K562 (cell line): ENCODE measurements at places on chromosomes 5 and 9. TPM values are rescaled to one million over a fixed set of nuclear protein-coding genes. Genes with fewer than 3 reads are reported as not detected.

CSF2 gene
- 0.29 TPM in 1 of 2 replicates, not detected in the other for total RNA-seq

- no peaks in the 10 kb centered on the region; the same call in 2 of the 3 replicates for H3K36me3 ChIP-seq
- no peaks in the 10 kb centered on the region for H3K27me3 ChIP-seq
- no peaks in the 10 kb centered on the region for H3K4me1 ChIP-seq
- no peak for DNase-seq
- no peak overlapping the region for H3K4me3 ChIP-seq
- no peak overlapping the region for H3K27ac ChIP-seq
These were observed 31.1 kb downstream of the IL4 start for GRCh38 chr5:132704875-132705274.

- H3K27ac ChIP-seq = no peak overlapping the region
- H3K4me3 ChIP-seq = no peak overlapping the region
- DNase-seq = peak; percentile 39
- no peaks in the 10 kb centered on the region for H3K27me3 ChIP-seq
- H3K4me1 ChIP-seq = peaks cover 17% of the 10 kb centered on the region; the same call in 2 of the 3 replicates
- peaks cover 6% of the 10 kb centered on the region; the same call in 2 of the 3 replicates for H3K36me3 ChIP-seq
These were observed 168.9 kb downstream of the MAPKAP1 start for GRCh38 chr9:125538092-125538473.

DNA sequence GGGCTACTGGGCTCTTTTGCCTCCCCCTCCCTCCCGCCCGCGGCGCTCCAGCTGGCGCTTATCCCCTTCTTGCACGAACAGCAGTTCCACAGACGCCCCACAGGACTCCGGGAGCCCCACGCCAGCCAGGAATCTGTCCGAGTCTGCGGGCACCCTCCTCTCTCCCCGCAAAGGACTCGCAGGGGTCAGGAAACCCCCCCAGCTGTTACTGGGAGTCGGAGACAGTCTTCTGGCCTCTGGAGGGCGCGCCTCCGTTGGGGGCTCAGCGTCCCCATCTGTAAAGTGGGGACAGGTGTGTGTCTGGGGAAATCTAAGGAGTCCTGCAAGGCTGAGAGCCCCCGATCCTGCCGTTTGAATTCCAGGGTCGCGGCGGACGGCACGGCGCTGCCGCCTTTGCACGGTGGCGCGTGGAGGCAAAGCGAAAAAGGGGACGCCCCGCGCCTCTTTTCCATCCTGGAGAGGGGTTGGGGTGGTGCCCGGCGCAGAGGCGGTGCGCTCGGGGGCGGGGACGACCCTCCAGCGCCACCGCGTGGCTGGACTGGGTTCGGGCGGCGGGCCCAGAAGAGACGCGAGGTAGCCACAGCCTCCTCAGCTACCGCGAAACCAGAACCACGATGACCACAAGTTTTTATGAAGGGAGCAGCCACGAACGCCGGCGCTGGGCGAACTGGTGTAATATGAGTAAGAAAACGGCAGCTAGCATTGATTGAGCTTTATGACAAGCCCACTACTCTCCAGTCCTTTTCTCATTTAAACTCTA is 2.8 kb upstream of the CCIN start:
- no peaks in the 10 kb centered on the region for H3K27me3 ChIP-seq
- no peak overlapping the region for H3K27ac ChIP-seq
- peak overlapping the region; percentile 22 for H3K4me3 ChIP-seq
- no peaks in the 10 kb centered on the region for H3K36me3 ChIP-seq

DNA sequence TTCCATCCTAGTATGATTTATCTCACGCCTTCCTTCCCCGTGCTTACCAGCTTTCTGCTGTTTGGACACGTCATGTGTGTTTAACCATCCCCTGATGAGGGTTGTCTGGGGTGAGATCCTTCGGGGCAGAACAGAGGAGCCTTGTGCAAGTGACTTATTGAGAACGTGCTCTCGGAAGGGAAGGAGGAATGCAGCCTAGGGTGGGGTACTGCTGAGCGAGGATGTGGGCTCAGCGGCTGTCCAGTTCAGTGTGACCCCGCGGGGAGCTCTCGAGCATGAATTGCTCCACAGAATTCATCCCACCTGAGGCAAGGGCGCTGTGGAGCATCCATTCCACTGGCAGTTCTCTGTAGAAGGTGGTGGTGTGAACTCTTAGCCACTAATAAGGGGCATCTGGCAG is 4.0 kb downstream of the MYOZ3 start:
- no peak overlapping the region for H3K27ac ChIP-seq
- no peak overlapping the region for H3K4me3 ChIP-seq

DNA sequence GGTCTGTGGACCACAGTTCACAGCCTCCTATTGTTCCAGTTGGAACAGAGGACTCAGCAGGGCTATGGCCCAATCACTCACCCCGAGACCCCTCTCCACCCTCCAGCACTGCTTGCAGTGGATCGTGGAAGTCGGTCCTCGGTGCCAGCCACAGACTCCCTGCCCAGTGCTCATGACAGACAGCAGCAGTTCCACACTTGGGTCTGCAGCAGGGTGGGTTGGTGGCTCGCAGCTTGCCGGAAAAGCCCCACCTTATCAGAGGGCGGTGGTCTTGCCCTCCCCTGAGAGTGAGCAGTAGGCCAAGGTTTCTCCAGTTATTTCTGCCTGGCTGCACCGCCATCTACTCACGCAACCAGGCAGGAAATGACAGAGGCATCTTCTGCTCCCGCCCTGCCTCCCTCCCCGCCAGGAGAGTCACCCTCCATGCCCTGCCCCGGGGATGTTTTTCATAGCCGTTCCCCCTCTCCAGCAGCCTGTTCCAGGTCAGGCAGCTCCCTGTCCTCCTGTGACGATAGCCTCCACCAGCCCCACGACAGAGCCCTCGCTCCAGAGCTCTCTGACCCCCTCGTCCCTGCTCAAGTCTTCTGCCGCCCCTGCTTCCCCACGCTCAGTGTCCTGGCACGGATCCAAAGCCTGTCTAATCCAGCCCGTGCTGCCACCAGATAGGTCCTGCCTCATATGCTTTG is 34.5 kb downstream of the UNC5A start:
- peaks cover 76% of the 10 kb centered on the region for H3K27me3 ChIP-seq
- DNase-seq = no peak
- H3K4me3 ChIP-seq = no peak overlapping the region

DNA sequence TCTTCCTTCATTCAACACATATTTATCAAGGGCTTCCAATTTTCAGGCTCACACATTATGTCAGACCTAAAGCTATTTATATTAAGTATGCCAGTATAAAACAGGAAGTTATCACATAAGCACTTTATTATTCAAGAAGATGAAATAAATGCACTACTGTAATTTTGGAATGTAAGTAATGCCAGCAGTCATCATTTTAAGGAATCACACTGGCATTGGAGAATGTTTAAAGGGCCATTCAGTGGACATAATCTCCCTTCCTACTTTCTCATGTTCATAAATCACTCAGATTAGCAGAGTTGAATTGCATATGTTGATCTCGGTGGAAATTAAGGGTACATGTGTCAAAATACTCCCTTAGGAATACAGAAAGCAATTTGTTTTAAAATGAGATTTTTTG is 164.4 kb downstream of the GIN1 start:
- no peak overlapping the region for H3K27ac ChIP-seq
- no peaks in the 10 kb centered on the region for H3K36me3 ChIP-seq
- no peaks in the 10 kb centered on the region for H3K27me3 ChIP-seq
- no peak for DNase-seq

GRCh38 chr5:3741374-3741770 is 145.7 kb downstream of the IRX1 start:
- no peak overlapping the region for H3K4me3 ChIP-seq
- H3K27ac ChIP-seq = no peak overlapping the region
- no peaks in the 10 kb centered on the region for H3K36me3 ChIP-seq

ANKRD34B gene
- not detected in 2 replicates for total RNA-seq

AFAP1L1 gene
- total RNA-seq = 0.07 and 0.13 TPM in 2 replicates

GRCh38 chr5:150529555-150529954 is 21.6 kb downstream of the NDST1 start:
- no peak overlapping the region for H3K27ac ChIP-seq
- H3K4me3 ChIP-seq = no peak overlapping the region

KCNV2 gene
- not detected in 2 replicates for total RNA-seq

SLC25A51 gene
- 31.5 and 32.9 TPM in 2 replicates for total RNA-seq

SLC36A2 gene
- not detected in 2 replicates for total RNA-seq

DNA sequence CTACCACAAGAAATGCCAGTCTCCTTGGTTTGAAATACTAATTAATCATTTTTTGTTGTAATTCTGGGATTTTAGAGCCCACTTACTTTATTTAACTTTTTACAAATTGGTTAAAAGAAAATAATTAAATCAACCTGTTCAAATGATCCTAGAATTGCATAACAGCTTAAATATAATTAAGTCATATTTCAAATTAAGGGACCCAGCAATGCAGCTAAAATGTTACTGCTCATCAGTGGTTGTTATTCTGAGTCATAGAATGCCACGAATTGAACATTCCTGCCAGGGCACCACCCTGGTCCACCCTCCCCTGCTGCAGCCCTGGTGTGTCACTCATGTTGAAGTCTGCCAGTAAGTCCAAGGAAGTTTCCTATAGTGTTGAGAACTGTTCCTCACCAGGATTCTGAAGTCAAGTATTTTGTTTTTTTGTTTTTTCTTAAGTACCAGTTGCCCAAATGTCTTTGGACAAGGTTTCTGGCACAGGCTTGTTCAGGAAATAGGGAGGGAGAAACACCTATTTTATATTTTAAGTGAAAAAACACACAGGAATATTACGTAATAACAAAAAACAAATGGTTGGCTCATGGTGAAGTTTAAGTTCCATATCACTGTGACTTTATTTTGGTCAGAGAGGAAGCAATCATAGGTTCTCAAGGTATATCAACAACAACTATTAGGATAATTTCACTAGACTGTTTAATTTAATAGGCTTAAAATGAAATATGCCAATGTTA is 4.3 kb upstream of the ITGA1 start:
- DNase-seq = no peak
- H3K36me3 ChIP-seq = no peaks in the 10 kb centered on the region
- H3K4me1 ChIP-seq = no peaks in the 10 kb centered on the region
- peaks cover 10% of the 10 kb centered on the region for H3K27me3 ChIP-seq

DNA sequence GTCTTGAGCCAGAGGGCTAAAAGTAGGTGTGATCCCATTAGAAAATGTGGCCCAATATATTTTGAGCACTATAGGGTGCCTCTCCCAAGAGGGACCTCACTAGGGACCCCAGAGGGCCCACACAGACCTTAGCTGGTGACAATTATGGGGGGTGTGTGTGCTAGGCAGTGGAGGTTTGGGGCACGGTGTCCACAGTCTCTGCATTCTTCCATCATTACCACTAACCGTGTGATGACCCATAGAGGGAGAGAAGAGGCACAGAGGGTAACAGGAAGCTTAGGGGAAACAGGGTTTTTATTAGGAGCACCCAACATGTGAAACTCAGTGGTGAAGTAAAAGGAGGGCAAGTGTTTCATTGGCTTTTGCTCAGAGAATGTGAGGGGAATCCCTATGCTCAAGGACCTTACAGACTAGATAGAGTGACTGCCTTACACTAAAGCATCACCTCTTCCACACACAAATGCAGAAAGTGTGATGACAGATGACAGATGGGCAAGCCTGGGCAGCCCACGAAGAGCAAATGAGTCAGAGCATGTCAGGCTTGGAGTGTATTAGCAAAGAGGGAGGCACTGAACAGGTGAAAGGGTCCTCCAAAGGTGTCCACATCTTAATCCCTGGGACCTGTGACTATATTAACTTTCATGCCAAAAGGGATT is 2.5 kb upstream of the ACTL7A start:
- no peaks in the 10 kb centered on the region for H3K36me3 ChIP-seq
- DNase-seq = no peak
- no peak overlapping the region for H3K27ac ChIP-seq
- H3K4me3 ChIP-seq = no peak overlapping the region
- H3K27me3 ChIP-seq = peaks cover 23% of the 10 kb centered on the region
- no peaks in the 10 kb centered on the region for H3K4me1 ChIP-seq

DNA sequence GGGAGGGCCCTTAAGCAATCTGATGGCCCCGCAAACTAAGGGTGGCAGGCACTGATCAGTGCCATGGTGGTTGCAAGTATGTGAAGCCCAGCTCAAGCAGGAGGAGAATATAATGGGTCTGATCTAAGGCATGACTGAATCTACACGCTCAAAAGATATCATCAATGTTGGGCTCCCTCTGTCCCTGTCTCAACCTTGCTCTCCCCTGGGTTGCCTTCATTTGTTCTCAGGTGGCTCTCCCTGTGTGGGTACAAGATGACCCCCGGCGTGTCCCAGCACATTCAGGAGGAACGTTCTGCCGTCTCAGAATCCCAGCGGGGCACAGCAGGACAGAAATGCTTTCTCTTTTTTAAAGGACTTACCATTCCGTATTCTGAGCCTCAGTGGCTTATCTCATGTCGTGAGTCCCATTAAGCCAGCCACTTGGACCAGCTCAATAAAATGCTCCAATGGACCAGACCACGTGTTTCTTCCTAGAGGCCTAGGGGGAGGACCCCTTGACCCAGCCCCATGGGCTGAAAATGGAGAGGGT is 12.0 kb upstream of the RNF130 start:
- DNase-seq = no peak
- H3K27ac ChIP-seq = no peak overlapping the region
- H3K27me3 ChIP-seq = no peaks in the 10 kb centered on the region
- H3K4me3 ChIP-seq = no peak overlapping the region
- peaks cover 14% of the 10 kb centered on the region for H3K4me1 ChIP-seq
- no peaks in the 10 kb centered on the region for H3K36me3 ChIP-seq

ZNF354C gene
- 0.02 and 0.07 TPM in 2 replicates for total RNA-seq

GRCh38 chr5:167945542-167946384 is 345.7 kb upstream of the WWC1 start:
- no peak overlapping the region for H3K4me3 ChIP-seq
- no peaks in the 10 kb centered on the region for H3K36me3 ChIP-seq
- DNase-seq = no peak
- no peaks in the 10 kb centered on the region for H3K27me3 ChIP-seq

ABCA1 gene
- 0.09 and 0.18 TPM in 2 replicates for total RNA-seq

PNPLA7 gene
- 0.58 and 0.75 TPM in 2 replicates for total RNA-seq

- peaks cover 76% of the 10 kb centered on the region for H3K27me3 ChIP-seq
- no peak for DNase-seq
- no peak overlapping the region for H3K27ac ChIP-seq
- H3K4me1 ChIP-seq = peaks cover 12% of the 10 kb centered on the region
These were observed 55.2 kb downstream of the NEURL1B start for GRCh38 chr5:172696171-172696849.

- H3K27ac ChIP-seq = no peak overlapping the region
- no peak for DNase-seq
- peaks cover 53% of the 10 kb centered on the region for H3K27me3 ChIP-seq
- no peaks in the 10 kb centered on the region for H3K4me1 ChIP-seq
- no peak overlapping the region for H3K4me3 ChIP-seq
These were observed 48.1 kb upstream of the FCN1 start for GRCh38 chr9:134965851-134966250.

DNA sequence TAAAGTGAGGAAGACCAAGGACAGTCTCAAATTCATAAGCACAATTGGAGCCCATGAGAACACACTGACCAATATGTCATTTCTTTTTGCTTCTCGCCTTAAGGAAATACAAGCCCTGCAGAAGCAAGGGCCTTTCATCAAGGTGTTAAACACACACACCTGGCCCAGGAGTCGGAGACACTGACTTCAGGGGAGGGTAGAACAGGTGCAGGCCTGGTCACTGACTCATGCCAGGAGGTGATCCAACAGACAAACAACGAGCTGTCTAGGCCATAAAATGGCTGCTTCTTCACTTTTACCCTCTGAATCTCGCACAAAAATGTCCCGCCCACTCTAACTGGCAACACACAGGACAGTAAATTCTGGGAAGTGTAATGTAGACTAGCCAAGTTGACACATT is 62.7 kb downstream of the RGMB start:
- DNase-seq = no peak
- no peak overlapping the region for H3K4me3 ChIP-seq
- no peak overlapping the region for H3K27ac ChIP-seq

FAM120A gene
- 71.0 and 72.6 TPM in 2 replicates for total RNA-seq

- H3K4me1 ChIP-seq = peaks cover 19% of the 10 kb centered on the region; the same call in 1 of the 2 replicates
- no peak for DNase-seq
- H3K36me3 ChIP-seq = no peaks in the 10 kb centered on the region
- no peak overlapping the region for H3K4me3 ChIP-seq
- peaks cover 92% of the 10 kb centered on the region for H3K27me3 ChIP-seq
These were observed 613 bp downstream of the MYMK start for GRCh38 chr9:133524146-133524545.

GRCh38 chr5:146699138-146699537 is 179.4 kb downstream of the PPP2R2B start:
- DNase-seq = no peak
- no peak overlapping the region for H3K4me3 ChIP-seq
